Fibroblast of lung (primary cell): ENCODE measurements at places on chromosomes 16 and 17. TPM values are rescaled to one million over a fixed set of nuclear protein-coding genes. Genes with fewer than 3 reads are reported as not detected.

DNA sequence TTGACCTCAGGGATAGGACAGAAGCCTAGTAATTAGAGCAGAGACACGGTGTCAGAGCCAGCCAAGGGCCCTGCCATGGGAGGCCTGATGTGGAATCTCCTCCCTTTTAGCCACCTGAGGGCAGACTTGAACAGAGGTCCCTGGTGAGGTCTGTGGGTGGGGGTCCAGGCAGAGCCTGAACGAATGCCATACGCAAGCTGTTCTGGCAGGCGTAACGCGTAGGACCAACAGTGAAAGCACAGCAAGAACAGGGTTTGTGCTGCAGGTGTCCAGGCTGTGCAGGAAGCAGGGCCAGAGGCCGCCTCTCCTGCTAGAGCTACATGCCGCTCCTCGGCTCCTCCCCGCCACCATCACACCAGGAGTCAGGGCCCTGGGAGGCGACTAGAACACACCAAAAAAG is 81.9 kb upstream of the TBX2 start:
- DNase-seq = no peak

DNA sequence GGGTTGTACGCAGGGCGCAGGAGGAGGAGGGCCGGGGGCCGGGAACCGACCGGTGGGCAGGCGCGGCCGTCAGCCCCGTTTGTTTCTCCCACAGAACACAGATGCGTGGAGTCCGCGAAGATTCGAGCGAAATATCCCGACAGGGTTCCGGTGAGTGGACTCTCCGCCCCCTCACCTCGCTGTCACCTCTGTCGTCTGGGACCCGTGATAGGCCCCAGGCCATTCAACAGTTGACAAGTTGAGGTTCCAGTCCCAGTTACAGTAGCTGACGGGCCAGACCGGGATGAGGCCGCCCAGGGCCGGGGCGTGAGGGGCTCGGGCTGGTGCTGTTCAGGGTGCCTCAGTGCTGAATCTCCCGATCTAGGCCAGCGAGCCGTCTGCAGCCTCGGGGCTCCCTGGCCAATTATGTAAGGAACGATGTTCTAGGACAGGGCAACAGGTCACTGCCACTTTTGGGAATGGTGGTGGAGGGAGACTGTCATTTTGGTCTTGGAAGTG is 628 bp downstream of the GABARAPL2 start:
- no peak for DNase-seq

DNA sequence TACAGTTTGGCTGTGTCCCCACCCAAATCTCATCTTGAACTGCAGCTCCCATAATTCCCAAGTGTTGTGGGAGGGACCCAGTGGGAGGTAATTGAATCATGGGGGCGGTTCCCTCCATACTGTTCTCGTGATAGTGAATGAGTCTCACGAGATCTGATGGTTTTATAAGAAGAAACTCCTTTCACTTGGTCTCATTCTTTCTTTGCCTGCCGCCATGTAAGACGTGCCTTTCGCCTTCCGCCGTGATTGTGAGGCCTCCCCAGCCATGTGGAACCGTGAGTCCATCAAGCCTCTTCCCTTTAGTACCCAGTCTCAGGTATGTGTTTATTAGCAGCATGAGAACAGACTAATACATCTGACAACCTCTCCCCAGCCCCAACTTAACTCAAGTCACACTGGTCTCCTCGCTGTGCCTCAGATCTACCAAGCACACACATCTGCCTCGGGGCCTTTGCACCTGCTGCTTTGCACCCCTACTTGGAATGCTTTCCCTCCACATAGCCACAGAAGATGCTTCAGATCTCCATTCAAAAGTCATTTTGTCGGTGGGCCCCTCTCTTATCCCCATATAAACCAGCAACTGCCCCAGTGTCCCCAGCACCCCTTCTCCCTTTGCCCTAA is 74.4 kb downstream of the RPH3AL start:
- no peak for DNase-seq

DNA sequence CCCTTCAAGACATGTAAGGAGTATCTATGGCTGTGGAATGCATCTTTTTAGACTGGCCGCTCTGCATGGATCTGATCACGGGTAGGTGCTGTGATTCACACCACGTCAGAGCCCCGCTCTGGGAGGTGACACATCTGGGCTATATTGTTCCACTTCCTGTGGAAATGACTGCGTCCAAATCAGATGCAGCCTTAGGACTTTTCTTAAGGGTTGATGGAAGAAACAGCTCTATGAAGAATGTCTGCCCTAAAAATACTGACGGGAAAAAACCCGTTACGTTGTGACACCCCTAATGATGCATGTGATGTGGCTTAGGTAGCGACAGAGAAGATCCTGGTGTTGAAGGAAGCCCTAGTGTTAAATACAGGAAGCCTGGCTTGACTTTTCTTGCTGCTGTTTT is 12.2 kb downstream of the BANP start:
- peak; percentile 94 for DNase-seq

- peak; percentile 92 for DNase-seq
Observed at GRCh38 chr17:76446449-76447231, 6.3 kb downstream of the UBE2O start.

DNA sequence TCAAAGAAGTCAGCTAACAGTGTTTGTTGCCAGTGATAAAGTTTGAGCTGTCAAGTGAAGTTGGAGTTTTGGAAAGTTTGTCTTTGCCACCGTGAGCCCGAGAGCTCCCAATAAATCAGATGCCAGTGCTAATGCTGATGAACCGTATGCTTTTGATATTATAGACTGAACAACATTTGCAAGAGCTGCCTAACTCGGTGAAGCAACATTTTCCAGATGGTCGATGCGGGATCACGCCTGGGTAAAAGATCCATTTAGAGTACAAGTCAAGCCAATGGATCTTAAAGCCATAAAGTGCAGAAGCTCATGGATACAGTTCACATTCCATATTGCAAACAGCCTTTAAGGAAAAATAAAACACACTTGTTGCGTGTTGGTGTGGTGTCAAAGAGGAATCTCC is 9.6 kb downstream of the BANP start:
- DNase-seq = peak; percentile 48

GRCh38 chr17:36939052-36939801 is 2.0 kb downstream of the LHX1 start:
- DNase-seq = no peak

DNA sequence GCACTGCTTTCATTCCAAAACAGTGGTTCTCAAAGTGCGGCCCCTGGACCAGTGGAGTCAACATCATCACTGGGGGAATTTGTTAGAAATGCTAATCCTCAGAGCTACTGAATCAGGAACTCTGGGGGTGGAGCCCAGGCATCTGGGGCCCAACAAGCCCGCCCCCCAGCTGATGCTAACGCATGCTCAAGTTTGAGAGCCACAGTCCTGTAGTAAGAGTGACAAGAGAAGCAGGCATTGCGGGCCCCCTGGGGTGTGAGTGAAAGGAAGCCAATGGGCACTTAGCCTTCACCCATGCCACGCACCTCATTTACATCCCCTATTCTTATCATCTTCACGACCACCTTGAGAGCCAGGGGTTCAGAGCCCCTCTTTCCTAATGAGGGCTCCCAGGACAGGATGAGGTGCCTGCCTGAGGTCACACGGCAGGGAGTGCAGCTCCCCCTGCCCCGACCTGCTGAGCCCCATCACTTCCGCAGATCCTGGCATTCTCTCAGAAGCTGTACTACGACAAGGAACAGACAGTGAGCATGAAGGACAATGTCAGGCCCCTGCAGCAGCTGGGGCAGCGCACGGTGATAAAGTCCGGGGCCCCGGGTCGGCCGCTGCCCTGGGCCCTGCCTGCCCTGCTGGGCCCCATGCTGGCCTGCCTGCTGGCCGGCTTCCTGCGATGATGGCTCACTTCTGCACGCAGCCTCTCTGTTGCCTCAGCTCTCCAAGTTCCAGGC is 9.1 kb downstream of the CA4 start:
- DNase-seq = no peak

DNA sequence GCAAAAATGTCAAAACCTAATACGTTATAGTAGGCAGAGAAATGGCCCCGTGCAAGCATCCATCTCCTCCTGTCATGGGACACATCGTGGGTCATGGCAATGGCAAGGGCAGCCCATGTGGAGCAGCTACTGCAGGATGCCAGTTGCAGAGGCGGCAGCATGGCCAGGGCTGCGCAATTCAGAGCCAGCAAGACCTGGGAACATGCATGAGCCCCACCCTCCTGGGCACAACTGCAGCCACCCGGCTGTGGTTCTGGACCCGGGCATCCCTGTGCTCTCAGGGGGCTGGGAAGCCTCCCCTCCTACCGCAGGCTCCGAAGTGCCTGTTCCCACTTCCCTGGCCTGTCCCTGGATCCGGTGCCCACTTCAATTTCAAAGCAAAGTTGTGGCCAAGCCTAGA is 203.6 kb downstream of the CPPED1 start:
- no peak for DNase-seq

DNA sequence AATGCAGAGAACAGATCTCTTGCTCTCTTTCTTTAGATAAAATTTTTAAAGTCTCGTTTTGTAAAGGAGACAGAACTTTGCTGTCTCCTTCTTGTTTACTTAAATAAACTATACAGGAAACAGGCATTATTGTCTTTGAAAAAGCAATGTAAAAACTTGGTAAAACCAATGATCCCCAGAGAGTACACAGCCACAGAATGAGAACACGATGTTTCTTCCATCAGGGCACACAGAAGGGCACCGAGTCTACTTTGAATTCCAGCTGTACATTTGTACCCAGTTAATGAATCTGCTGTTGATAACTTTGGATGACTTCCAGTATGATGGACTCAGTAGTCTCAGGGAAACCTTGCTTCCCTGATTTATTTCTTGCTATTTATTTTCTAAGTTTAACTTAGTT is 8.1 kb upstream of the TMEM100 start:
- peak; percentile 33 for DNase-seq

NOS2 gene
- not detected in 2 replicates for polyA plus RNA-seq

SLC12A3 gene
- not detected in 2 replicates for polyA plus RNA-seq

NT5M gene
- polyA plus RNA-seq = 0.37 and 0.46 TPM in 2 replicates

KRTAP1-5 gene
- polyA plus RNA-seq = 6.2 and 6.3 TPM in 2 replicates

MMP2 gene
- polyA plus RNA-seq = 760 and 1,609 TPM in 2 replicates

PRR15L gene
- not detected in 2 replicates for polyA plus RNA-seq

NPIPB8 gene
- polyA plus RNA-seq = not detected in 2 replicates

SLFN11 gene
- polyA plus RNA-seq = 61.3 and 63.6 TPM in 2 replicates

PKMYT1 gene
- 2.7 and 8.3 TPM in 2 replicates for polyA plus RNA-seq

DBNDD1 gene
- 2.1 and 7.4 TPM in 2 replicates for polyA plus RNA-seq

TBC1D28 gene
- not detected in 2 replicates for polyA plus RNA-seq
